Caki2 (cell line): ENCODE measurements at places on chromosomes 12 and 14. TPM values are rescaled to one million over a fixed set of nuclear protein-coding genes. Genes with fewer than 3 reads are reported as not detected.

Gene GARIN6
- total RNA-seq = not detected in 2 replicates

Gene A2M
- total RNA-seq = not detected in 2 replicates

Gene G2E3
- total RNA-seq = 3.7 and 16.8 TPM in 2 replicates

Gene RCOR1
- total RNA-seq = 6.1 and 9.1 TPM in 2 replicates

Gene CPNE6
- total RNA-seq = 0.07 TPM in 1 of 2 replicates, not detected in the other

DNA sequence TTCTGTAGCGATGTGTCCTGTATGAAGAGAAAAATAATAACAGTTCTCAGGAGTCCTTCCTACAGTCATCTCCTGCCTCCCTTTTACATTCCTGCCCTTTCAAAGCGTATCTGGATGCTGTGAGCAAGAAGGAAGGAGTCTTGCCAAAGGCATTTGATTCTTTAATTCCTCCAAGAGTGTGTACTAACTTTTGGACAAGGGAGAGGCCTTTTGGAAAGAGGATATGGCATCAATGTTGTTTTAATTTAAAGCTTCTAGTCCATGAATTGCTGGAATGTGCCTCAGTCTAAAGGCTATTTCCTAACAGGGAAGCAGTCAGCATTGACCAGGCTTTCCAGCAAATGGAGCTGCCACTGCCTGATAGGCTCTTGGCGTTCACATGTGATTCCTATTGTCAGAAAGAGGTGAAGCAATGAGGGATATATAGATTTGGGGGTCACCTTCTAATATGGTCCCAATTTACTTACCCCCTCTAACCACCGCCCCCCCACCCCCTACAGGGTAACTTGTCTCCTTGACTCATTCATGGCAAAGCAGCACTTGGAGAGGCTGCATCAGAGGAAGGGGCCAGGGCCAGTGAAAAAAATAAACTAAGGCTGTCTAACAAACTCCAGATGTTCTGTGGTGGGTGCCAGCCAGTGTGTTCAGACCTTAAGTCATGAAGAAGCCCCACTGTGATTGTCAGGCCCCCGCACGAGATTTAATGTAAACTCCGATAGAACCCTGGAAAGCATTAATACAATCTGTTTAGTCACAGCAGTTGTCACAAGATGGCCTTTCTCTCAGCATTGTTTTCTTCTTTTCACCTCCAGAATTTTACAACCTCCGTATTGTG lies 220.3 kb downstream of the FBXL14 start:
- DNase-seq = no peak

DNA sequence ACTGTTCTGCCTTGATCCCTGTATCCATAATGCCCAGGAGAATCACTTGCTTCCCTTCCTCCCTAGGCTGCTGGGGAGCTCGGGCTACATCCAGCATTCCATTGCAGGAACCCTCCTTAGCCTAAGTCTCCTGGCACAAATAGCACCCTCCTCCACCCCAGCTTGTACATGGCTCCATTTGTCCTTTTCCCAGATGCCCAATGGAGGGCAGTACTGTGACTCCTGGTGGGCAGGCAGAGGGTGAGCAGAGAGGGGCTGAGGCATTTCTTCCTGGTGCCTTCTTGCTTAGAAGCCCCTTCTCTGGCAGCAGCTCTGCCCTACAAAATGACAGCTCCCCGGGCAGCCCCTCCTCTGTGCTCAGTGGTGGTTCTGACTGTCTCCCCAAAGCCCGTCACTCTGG lies 86.5 kb downstream of the RBM19 start:
- no peak for DNase-seq

GRCh38 chr14:95322651-95323050 lies 2.9 kb upstream of the CLMN start:
- DNase-seq = no peak

GRCh38 chr12:100699209-100699608 lies 95.4 kb upstream of the ANO4 start:
- DNase-seq = no peak

DNA sequence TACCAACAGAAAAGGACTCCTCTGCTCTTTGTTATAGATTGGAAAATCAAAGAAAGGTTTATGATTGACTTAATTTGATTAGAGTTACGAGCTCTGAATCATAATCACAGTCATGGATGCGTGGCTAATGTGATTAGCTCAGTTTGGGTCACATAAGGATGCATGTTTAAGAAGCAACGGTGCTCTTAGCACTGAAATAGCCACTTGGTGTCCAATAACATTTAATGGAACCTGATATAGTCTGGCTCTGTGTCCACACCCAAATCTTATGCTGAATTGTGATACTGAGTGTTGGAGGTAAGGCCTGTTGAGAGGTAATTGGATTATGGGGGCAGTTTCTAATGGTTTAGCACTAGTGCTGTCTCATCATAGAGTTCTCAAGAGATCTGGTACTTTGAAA lies 501.6 kb downstream of the SLC6A15 start:
- no peak for DNase-seq

DNA sequence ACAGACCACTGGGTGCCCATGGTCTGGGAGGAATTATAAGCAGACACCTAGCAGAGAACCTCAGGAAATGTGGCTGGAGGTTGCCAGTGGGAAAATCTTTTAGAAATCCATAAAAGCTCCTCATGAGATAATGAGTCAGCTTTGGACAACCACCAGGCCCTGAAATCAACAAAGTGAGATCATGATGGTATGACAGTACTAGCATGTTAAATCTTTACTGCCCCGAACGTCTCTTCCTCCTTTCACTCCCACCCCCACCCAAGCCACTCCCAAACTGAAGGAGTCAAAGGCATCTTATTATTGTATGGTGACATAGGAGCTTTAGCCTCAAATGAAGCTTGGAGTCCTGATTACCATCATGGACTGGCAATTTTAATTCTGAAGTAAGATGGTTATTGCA lies 240.0 kb downstream of the DIO2 start:
- no peak for DNase-seq

DNA sequence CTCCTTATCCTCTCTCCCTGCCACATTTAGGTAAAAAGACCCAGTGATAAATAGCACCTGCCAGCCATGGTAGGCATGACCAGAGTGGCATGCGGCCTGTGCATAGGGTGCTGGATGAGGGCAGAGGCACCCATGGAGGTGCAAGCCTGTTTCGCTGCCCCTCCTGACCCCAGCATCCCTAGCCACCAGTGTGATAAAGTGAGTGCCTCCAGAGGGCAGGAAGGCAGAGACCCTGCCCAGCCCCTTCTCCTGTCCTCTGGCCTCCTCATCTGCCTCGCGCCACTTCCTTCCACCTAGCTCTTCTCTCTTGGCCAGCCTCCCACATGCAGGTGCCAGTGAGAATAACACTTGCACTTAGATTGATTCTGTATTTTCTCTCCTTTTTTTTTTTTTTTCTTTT lies 108.3 kb upstream of the FUT8 start:
- no peak for DNase-seq

GRCh38 chr14:59207506-59207933 lies 19.1 kb downstream of the DAAM1 start:
- no peak for DNase-seq

GRCh38 chr12:51751661-51752060 lies 96.9 kb downstream of the FIGNL2 start:
- no peak for DNase-seq

DNA sequence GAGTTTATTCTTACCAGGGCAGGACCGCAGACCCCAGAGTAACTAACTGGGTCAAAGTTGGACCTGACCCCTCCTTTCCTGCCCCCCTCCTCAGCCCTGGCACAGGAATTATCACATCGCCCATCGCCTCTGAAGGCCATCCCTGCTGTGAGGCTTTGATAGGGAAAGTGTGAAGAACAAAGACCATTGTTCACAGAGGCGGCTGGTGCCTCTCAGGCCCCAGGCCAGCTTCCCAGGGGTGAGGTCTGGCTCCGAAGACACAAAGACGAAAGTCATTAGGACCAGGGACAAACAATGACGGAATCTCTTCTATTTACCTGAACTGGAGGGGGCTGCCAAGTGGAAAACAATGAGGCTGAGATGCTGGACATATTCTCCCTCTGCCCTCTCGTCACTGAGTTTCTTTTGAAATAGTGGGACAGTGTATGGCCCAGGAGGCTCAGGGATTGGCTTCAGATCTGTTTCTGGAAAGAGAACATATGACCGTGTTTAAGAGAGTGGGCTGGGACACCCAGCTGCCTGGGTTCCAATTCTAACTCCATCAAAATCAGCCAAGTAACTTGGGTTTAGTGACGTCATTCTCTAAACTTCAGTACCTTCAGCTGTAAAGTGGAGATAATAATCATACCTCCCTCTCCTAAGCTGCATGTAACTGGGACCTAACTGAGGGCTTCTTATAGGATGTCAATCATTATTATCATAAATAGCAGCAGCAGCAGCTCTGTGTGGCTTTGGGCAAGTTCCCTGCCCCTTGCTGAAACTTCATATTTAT lies 769.4 kb downstream of the MED13L start:
- DNase-seq = no peak

GRCh38 chr12:89354612-89355067 lies 2.3 kb upstream of the DUSP6 start:
- DNase-seq = peak; percentile 45

DNA sequence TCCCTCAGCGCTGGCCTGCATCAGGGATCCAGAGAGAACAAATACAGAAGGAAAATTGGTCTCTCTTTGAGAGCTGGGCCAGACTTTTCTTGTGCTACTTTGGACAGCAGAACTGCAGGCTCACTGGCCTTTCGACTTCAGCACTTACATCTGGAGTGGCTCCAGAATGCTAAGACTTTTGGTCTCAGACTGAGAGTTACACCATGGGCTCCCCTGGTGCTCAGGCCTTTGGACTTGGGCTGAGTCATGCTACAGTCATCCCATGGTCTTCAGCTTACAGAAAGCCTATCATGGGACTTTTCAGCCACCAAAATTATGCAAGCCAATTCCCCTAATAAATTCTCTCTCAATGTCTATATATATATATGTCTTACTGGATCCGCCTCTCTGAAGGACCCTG lies 9.0 kb upstream of the CD163 start:
- peak; percentile 10 for DNase-seq

DNA sequence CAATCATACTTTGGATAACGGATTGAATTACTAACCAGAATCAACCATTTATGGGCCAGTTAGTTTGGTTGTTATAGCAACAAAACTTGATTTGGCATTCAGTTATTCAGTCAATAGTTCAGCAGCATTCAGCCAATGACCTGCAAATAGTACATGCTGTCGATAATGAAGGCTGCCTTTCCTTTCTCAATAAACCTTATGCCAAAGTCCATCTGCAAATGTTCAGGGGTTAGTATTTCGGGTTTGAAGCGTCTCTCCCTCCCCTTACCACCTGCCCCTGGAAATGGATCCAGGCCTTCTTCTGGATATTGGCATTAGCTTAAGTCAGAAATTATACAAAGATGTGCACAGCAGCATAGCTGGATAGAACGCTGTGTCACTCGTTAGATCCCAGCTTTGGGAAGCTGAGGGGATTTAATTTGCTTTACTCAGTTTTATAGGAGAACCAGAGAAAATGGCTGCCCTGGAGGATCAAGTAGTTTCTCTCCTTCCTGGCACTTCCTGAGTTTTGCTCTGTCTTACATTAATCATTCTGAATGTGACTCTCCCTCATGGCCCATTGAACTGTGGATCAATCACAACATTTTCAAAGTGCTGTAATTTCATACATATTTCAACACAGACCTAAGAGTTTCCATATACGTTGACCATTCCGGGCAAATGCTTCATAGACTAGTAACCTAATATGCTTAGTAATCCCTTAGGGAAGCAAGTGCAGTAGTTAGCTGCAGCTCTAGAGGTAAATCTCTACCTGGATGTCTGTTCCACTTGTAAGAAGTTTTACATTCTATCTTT lies 46.7 kb upstream of the PTPRR start:
- DNase-seq = no peak

DNA sequence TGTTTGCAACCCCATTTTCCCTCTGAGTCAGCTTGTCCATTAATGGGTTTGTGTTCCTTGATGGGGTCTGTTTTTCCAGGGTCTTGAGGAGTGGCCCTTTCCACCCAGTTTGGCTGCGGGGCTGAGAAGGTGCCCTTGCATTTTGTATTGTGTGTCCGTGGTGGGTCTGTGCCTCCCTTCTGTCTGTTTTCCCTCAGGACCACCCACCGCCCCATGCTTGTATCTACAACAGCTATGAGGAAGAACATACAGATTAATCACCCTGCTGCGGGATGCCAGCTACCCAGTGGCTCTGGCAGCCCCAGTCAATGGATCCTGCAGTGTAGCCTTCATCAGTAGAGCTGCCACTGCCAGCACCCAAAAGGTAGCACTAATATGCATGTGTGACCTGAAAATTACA lies 235.7 kb downstream of the CACNA1C start:
- no peak for DNase-seq

DNA sequence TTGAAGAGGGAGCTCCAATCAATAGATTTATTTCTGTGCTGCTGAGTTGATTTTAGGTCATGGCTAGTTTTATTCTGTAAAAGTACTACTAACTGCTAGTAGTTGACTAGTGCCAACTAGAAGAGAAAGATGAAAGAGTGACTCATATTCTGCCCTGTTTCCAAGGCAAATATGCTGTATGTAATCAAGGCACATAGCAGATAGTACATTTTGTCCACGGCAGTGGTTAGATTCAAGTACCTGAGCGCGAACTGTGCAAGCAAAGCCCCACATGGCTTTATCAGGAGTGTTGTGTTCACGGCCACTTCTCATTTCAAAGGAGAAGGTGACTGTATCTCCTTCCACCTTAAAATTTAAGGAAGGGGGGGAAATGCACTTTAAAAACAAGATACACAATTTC lies 126.8 kb downstream of the TRAFD1 start:
- DNase-seq = no peak

DNA sequence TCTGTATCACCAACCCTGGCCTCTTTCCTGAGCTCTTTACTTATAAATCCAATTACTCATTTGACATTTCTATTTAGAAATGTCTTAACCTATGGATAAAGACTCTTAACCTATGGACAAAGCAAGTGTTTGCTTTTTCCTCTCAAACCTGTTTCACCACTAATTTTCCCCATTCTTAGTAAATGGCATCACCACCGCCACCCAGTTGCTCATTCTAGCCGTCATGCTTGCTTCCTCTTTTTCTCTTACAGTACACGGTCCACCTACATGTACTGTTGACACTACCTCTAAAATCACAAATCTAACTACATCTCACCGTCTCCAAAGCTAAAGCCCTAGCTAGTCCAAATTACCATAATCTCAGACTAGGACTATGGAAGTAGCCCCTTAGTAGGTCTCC lies 60.0 kb downstream of the CAPS2 start:
- DNase-seq = no peak

GRCh38 chr12:28057856-28058615 lies 85.5 kb upstream of the PTHLH start:
- no peak for DNase-seq
